ENCODE measurements at places on chromosomes 12 and 14.

DNA sequence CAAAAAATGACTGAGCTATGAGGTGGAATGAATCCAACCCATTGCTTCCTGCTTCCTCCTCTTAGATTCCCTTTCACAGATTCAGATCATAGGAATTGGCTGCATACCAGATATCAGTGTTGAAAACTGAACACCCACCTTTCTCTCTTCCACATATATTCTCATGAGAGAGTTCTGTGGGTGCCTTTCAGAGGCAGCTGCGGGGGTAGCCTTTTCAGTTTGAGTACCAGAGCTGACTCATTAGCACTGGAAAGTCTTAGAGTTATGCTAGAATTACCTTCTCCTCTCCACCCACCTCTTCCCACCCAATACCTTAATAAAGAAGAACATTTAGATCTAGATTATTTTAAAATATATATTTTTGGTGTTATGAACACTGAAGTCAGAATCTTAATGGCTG, 495.4 kb upstream of the SEL1L start:
- no peak for DNase-seq

DNA sequence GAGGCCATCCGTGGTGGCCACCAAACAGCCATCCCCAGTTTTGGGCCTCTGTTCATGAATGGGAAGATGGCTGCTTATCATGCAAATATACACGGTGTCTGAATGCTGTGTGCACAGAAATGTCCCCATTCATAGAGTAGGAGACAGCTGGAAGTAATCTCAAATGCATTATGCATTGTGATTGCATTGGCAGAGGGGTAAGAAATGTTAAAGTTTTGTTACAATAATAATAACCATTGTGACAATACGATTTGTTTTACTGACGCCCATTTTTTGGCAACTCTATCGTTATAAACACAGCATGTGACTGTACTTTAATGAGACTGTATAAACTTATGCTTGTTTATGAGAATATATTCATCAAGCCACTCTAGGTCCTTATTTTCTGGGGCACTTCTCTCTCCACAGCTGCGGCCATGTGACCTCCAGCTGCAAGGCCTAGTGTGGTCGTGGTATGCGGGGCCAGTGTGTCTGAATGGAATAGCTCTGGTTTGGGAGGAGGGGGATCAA, 474.3 kb downstream of the VRK1 start:
- no peak for DNase-seq

- no peak for DNase-seq
Measured at GRCh38 chr12:118846416-118846815, 134.9 kb upstream of the SRRM4 start.

- no peak for DNase-seq
Measured at GRCh38 chr14:91983588-91983987, 36.1 kb upstream of the FBLN5 start.

DNA sequence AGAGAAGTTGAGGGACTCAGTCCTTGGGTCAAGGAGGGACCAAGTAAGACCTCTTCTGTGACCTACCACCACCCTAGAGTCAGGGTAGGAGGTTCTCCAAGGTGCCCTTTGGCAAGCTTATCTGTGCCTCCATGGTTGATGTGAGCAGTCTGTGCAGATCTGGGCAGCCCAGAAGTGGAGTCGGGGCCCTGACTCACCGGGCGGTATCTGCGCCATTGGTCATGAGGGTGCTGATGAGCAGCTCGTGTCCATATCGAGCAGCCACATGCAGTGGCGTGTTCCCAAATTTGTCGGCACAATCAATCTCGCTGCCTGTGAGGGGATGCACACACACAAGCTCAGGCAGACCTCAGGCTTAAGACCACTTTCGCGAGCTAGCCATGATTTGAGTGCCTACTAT, 5.1 kb downstream of the ANKRD52 start:
- DNase-seq = no peak

- DNase-seq = no peak
Measured at GRCh38 chr14:51596488-51597117, 55.1 kb upstream of the FRMD6 start.

- no peak for DNase-seq
Measured at GRCh38 chr12:115752156-115752555, 525.3 kb downstream of the MED13L start.

- no peak for DNase-seq
Measured at GRCh38 chr14:99230208-99231151, 41.5 kb downstream of the BCL11B start.

GRCh38 chr12:128570191-128571065, 253.3 kb downstream of the SLC15A4 start:
- no peak for DNase-seq

- DNase-seq = no peak
Measured at GRCh38 chr12:89597210-89597609, 71.4 kb upstream of the POC1B start.

GRCh38 chr12:98744680-98745079, 99.6 kb downstream of the APAF1 start:
- no peak for DNase-seq

GRCh38 chr14:64292197-64292596, 2.0 kb downstream of the ESR2 start:
- no peak for DNase-seq

Measured in posterior cingulate gyrus (tissue), 11 donors.